ENCODE measurements at places on chromosomes 5 and 9.
A peak's percentile ranks its signal among the peaks of the same experiment; 100 is the strongest.

DNA sequence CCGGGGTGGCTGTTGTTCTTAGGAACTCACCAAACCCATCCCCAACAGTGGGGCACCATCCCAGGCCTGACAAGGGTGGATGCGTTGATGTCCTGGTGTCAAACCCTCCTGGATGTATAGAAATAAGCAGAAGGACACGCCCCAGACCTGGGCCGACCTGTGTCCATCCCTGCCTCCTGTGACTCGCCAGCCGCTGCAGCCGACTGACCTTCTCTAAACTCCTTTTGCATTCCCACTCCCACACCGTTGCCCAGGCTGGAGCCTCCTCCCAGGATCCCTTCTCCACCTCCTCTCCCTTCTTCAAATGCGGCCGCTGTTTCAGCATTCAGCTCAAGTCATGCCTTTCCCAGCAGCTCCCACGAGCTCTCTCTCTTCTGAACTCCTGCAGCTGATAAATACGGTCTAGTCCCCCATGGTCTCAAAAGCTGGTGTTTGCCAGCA, 213.2 kb upstream of the IER5L start:
- DNase-seq: no peak

- no peak for DNase-seq
Observed at GRCh38 chr5:57069115-57069835, 104.6 kb upstream of the GPBP1 start.

DNA sequence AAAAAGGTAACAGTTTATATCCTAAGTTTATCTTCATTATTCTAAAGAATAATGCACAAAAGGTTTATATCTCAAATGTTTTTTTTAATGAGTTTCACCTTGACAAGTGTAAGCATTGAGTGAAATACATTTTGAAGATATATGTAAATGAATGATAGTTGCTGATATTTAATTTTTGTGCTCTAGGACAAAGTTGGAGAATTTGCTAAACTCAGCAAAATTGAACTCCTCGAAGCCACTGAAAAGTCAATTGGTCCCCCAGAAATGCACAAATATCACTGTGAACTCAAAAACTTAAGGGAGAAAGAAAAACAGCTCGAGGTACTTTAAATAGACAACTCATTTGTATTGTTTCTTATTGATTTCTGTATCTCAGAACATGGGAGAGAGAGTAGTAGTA, 19.5 kb downstream of the SMC5 start:
- no peak for DNase-seq

- no peak for DNase-seq
Observed at GRCh38 chr9:91494751-91495150, 71.1 kb upstream of the NFIL3 start.

- DNase-seq: peak; percentile 0
Observed at GRCh38 chr5:154221371-154221896, 30.9 kb downstream of the GALNT10 start.

DNA sequence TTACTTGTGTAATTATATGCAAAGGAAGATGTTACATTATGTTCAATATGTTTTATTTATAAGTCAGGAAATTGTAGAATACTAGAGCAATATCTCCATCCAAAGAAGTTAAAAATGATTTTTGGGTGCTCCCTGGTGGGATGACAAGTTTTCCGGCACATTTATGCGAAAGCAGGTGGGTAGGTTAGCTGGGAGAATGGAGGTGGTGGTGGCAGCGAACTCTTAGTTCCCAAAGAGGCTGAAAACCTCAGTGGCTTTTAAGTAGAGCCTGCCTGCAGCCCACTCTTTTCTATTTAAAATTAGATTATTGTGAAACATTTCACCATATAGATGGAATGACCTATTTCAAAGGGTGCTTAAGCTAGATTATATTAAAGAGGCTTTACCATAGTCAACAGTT, 51.8 kb downstream of the ANKRD33B start:
- no peak for DNase-seq

DNA sequence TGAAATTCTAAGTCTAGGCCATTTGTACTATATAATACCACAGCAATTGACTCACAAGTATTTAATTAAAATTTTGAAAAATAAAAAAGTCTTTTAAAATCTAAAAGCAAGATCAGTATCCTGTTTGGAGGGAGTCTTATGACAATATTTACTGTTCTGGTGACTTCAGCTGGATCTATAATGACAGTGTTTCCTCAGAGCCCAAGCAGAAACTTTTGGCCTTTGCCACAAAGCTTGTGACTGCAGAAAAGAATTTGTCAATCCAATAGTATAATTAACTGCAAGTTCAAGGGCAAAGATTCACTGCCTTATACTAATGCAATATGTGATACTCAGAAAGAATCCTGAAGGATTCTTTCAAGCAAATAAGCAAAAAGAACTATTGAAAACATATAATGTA, 49.6 kb upstream of the RAPGEF6 start:
- no peak for DNase-seq

- DNase-seq: no peak
Observed at GRCh38 chr5:127957183-127957582, 126.4 kb upstream of the SLC12A2 start.

DNA sequence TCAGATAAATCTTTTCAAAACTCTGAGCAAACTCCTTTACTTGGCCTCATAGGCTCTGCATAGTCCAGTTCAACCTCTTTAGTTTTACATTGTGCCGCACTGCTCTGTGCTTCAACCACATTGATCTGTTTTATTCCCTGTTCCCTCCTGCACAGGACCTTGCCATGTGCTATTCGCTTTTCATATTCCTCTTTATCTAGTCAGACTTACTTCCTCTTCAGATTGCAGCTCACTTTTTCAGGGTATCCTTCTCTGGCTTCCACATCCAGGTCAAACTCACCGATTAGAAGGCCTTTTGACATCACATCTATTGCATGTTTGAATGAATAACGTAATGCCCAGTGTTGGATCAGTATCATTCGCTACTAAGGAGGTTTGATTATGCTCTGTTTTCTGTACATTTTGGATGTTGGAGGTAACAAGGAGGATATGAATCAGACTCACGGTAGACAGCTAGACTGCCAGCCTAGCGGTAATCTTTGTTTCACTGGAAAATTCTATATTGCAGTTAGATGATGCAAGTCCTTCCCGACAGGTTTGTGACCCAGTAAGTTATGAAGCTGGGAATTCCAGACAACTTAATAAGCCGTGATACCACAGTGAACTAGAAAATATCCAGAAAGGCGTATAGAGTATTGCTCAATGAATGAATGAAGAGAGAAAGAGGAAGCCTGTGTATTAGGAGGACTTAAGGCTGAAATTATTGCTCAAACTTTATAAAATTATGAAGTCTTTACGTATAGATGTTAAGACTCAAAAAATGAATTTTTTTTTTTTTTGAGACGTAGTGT, 65.7 kb downstream of the IQGAP2 start:
- no peak for DNase-seq

DNA sequence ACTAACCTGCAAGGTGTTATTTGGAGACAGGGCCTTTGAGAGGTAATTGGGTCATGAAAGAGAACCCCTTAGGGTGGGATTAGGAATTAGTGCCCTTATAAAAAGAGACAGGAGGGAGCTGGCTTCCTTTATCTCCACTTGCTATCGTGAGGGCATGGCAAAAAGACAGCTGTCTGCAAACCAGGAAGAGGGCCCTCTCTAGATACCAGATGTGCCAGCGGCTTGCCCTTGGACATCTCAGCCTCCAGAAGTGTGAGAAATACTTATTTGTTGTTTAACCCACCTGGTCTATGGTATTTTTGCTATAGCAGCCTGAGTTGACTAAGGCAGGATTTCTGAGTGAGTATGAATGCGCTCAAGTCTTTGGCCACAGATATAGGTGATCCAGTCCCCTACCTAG, 978 bp upstream of the RGS14 start:
- DNase-seq: no peak

DNA sequence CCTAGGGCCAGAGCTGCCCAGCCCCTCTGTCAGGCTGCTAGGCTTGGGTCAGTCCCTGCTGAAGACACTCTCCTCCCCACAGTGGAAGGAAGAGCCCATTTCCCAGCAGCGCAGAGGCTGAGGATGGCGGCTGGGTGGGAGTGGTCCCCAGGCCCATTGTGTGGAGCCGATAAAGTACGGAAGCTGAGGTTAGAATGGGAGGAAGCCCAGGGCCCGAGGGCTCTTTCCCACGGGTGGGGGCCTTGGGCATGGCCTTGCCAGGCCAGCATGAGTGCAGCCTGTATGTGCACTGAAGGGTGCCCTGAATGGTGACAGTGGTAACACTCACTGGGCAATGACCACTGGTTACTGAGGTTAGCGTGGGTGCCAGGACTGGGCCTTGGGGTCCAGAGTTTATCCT, 125.9 kb downstream of the RGS3 start:
- DNase-seq: no peak

- peak; percentile 29 for DNase-seq
Observed at GRCh38 chr5:150562832-150563231, 54.9 kb downstream of the NDST1 start.

GRCh38 chr9:19677924-19678323, 110.9 kb downstream of the SLC24A2 start:
- DNase-seq: no peak

Measured in NCI-H1417 (cell line).